ENCODE measurements at places on chromosomes 5 and 9.

DNA sequence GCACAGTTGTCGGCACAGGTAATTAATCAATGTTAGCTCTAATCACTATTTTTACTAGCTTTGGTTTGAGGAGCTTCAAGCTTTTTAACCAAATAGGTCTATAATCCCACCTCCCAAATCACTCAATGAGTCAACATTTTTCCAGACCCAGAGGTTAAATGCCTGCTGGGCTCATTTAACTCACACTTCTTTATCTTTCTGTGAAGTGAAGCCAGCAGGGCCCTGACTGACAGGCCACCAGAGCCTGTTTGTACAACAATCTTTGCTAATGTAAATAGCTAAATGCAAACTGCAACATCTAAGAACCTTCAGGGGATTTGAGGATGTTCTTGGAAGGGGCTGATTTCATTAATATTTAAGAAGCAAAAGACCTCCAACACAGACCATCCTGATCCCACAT lies 98.4 kb upstream of the NREP start:
- no peak for DNase-seq

- DNase-seq: no peak
Observed at GRCh38 chr5:144122081-144122480, 48.4 kb downstream of the YIPF5 start.

DNA sequence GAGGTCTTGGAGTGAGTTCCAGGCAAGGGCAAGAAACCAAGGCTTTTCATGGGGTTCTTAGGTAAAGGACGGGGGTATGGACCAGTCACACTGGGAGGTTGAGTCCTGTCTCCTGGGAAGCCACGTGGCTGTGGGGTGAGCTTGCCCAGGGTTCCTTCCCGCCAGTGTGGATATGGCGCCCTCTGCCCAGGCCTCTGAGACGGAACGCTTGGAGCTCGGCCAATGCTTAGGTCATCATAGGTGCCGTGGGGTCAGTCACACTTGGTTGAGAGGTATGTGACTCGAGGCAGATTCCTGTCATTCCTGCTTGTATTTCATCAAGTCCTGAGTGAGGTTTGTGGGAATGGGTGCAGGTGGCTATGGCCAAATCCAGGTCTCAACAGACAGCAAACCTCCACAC lies 46.2 kb downstream of the TENT4A start:
- DNase-seq: peak; percentile 52

- peak; percentile 88 for DNase-seq
Observed at GRCh38 chr9:96417661-96418082, 498 bp downstream of the ZNF367 start.

- no peak for DNase-seq
Observed at GRCh38 chr9:28774433-28775235, 1201.4 kb upstream of the C9orf72 start.

Measured in kidney (tissue), 22 donors.